Activated gamma-delta T cell treated with anti-CD3 and anti-CD28 coated beads, Interleukin-2, amount 50 U/mL, for 16 hours (primary cell): ENCODE measurements at places on chromosomes 5 and 9.

DNA sequence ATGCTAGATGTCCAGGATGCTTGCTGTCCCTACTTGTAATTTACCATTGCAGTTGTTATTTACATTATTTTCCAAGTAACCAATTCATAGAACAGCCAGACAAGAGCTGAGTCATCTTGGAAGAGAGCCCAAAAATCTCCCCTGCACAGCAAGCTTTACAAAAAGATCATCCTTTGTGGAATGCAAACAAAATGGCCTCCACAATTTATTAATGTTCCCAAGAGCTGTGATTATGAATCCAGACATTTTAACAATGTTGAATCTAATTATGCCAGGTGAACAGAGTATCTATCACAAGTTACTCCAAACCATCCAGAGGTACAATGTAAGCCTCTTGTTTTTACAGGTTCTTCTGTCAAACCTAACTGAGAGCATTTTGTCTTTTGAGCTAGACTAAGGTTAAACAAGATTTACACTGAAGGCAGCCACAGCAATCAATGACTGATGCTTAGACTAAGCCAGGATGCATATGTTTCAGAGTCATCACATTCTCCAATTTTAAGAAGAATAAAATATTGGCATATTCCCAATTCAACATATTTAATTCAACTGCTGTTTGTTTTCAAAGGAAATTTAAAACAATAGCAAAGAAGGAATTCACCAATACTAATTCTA lies 95.3 kb upstream of the SLC12A2 start:
- DNase-seq = no peak

DNA sequence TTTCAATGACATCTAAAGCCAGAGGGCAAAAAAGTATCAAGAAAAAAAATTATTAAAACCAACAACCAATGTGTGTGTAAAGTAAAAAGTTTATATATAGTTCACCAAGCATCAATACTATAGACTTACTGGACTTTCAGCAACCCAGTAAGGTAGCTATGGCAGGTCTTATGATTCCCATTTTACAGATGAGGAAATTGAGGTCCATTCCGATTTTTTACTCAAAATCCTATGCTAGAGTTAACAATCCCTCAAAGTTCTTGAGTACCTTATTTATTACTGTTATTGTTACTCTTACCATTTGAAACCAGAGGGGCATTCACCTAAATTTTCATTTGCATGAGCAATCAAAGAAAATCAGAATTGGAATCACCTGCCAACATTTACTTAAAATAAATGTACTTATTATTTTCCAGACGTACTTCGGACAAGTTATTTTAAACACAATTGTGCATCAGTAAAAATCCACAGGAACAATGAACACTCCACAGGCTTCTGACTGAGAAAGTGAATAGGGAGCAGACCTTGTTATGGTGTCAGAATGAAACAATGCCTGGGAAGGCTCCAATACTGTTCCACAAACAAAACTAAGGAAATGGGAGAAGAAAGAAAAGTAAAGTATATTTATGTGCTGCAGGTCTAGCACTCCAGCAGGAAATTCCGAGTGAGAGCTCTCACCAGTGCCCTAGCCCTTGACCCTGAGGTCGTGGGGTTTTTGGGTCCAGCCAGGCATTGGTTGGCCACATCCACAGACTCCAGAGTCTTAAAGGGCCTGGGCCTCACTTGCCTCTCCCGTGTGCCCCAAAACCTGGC lies 229.9 kb downstream of the PIK3R1 start:
- no peak for DNase-seq

DNA sequence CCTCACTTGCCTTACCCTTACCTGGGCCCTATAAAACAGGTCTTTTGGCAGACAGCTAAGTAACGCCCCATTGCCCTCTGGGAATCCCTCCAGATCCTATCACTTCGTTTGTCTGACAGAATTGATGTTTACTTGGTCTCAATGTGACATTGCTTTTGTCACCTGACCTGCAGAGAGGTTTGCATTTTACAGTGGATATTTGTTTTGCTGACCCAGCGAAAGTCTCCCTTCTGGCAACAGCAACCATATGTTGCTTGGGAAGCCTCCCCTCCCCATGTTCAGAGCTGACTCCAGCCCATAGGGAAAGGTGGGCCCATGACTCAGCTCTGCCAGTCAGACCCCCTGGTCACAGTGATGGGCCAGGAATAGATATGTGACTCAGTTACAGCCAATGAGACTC lies 54.0 kb upstream of the LARP1 start:
- no peak for DNase-seq

GRCh38 chr9:107898761-107899160 lies 409.2 kb upstream of the KLF4 start:
- DNase-seq = no peak

DNA sequence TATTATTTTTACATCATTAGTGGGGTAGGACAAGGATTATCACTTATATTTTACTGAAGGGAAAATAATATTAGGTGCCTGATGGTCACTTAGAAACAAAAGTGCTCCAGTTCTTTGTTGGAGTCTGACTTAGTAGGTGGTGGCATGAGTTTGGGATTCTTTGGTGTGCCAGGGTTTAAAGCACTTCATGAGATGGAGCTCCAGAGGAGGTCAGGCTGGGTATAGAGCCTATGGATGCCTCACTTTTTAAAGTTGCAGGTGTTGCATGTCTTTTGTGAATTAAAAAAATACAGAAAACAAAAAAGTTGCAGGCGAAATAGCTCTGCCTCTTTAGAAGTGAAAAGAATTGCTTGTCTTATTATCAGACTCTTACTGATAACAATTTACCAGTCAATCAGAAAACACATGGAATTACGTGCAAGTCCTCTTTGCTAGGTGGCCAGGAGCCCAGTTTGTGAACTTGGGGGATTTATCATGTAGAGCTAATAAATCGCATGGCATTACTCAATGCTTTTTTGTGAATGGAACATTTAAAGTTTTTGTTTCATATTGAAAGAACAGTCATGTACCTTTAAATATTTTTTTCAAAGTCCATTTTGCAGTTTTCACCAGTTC lies 1.6 kb downstream of the ITK start:
- DNase-seq = no peak

GRCh38 chr9:23855873-23856604 lies 30.0 kb upstream of the ELAVL2 start:
- DNase-seq = no peak

DNA sequence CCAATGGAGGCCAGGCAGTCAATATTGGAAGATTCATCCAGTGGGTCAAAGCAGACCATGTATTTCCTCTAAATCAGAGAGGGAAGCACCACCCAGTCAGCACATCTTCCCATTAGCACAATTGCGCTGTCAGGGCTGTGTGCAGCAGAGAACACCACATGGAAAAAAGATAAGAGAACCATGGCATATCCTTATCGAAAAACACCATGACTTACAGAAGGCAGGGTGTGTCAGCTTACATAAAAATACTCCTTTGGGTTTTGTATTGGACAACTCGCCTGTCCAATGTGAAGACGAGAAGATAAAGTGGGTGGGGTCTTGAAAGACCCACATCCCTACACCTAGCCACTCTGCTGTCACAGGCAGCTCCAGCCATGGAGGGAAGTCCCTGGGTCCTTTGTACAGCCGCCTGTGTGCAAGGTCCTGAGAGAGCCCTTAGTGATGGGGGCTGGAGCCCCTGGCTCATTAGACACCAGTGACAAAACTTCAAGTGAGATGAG lies 71.9 kb upstream of the SPATA31E1 start:
- no peak for DNase-seq

GRCh38 chr9:133322701-133323100 lies 13.3 kb downstream of the SURF6 start:
- no peak for DNase-seq

- DNase-seq = no peak
Observed at GRCh38 chr9:3246241-3246640, 279.6 kb downstream of the RFX3 start.

DNA sequence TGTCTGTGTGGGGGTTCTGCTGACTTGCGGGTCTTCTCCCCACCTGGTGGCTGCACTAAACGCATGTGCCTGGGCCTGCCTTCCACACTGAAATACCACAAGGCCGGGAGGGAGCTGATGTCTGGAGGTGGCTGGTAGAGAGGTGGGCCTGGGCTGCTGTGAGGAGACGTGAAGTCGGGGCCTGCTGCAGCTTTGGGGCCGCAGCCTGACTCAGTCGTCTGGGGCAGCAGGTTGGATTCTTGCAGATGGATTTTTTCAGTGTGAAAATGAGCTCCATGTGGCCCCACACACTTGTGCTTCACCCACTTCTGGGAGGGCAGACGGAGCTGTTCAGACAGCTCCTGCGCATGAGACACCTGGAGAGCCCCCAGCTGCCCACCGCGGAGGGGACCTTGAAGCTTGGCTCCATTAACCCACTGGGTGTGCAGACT lies 29.3 kb downstream of the COL5A1 start:
- DNase-seq = no peak

DNA sequence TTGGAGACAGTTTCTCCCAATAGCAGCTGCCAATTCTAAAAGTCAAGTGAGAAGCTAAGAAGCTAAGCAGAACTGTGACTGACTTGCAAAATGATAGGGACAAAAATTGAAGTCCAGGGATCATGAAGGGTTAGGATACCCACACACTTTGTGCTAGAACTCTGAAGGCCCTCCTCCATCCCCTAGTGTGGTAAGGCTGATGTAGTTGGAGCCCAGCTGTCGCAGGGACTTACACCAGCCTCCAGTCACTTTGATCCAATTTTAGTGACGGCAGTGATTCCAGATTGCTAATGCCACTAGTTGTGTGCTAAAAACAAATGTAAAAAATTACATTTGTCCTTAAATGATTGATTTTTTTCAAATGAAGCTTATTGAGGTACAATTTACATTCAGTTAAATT lies 742.7 kb upstream of the ZNF608 start:
- no peak for DNase-seq

GRCh38 chr5:134525683-134526482 lies 413 bp downstream of the JADE2 start:
- peak; percentile 41 for DNase-seq

GRCh38 chr5:146055432-146055831 lies 49.9 kb downstream of the PLAC8L1 start:
- no peak for DNase-seq

DNA sequence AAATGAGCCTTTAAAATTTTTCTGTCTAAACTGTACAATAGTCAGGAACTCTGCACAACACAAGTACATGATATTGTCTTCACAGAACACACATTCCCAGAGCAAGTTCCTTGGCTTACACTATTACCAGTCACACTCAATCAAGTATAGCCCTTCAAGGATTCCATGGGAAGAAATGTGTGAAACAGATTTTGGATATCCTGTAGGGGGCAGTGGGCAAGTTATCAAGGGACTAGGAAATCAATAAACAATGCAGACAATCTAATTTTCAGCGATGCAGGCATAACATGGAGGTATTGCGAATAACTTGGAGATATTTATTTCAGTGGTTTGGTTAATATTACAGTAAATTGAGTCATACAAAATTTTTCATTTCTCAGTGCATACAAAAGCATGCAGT lies 1171.5 kb upstream of the NUDT12 start:
- DNase-seq = no peak

DNA sequence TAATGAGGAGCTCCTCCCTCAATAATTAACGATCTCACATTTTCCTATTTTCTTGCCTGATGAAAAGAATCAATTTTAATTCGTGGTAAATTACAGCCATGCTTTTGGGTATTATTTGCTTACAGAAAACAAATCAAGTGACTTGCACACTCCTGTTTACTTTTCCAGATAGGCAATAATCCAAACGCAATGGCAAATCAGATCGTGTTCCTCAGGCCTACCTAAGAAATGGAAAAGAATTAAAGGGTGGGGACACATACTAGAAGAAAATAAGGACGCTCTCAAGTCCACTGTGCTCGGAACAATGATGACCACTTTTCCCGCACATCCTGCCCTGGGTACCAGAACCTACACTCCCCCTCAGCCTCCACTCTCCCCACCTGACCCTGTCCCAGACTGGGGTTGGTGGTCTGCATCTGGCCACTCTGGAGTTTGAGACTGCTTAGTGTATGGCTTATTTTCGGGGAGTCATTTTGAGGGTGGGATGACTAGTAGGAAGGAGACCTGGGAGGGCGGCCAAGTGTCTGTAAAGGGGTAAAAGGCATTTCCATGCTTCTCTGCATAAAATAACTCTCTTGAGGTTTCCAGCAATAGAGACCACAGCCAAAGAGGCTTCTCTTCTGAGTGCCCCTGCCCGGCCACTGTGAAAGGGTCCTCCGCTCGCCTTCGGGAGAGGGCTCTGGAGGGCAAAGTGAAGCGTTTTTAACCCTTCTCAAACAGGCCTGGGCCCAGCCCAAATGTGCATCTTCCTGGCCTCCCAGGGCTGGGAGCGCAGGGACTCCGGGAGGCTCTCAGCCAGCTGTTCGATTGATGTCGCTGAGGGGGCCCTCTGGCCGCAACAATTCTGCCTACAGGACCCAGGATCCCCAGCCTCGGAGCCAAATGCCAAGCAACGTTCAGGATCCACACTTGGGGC lies 4.5 kb upstream of the OTP start:
- DNase-seq = no peak

DNA sequence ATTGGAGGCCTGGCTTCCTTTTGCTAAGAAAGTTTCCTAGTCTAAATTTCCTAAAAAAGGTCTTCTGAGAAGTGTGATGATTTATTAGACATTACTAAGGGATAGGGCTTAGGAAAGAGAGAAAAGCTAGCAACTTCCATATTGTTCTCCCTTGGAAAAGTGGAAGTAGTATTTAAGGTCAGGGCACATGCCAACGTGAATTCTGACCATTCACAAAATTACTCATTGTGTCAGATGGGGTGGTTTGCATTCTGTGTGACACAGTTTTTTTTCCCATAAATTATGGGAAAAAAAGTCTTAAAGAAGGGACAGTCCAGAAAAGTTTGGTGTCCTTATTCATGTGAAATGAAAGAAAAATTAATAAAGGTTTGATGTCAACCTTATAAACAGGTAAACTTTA lies 110.0 kb upstream of the ARRDC3 start:
- DNase-seq = no peak

GRCh38 chr5:90022711-90023053 lies 386.9 kb downstream of the CETN3 start:
- no peak for DNase-seq

- no peak for DNase-seq
Observed at GRCh38 chr9:114908104-114908622, 22.2 kb downstream of the TNFSF8 start.

DNA sequence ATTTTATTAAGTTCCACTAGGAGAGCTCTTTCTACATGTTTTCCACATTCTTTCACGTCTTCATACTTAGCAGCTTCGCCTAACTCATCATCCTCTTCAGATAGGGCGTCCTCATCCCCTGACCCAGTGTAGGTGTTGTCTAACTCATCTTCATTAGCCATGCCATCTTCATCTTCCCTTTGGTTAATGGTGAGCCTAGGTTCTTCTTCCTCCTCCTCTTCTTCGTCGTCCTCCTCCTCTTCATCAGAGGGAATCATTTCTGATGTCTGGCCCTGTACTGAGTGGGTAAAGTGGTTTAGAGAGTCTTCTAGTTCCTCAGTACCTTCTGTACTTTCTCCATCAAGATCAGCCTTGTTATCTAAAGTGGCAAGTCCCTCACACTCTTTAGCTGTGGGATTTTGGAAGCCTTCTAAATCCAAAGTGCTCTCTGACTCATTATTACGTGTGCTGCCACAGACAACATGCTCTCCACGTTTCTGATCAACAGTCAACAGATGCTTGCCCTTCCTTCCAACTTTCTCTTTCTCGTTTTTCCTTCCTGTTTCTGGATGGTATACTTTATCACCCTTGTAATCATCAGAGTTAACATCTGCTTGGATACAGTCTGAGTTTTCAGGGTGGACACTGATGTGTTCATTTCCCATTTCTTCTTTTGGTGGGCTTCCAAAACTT lies 31.1 kb downstream of the TUT7 start:
- no peak for DNase-seq
